ENCODE measurements at places on chromosomes 3 and 15. TPM values are rescaled to one million over a fixed set of nuclear protein-coding genes. Genes with fewer than 3 reads are reported as not detected.
A peak's percentile ranks its signal among the peaks of the same experiment; 100 is the strongest.

GRCh38 chr15:89766357-89767311, 9.5 kb upstream of the MESP2 start:
- no peak overlapping the region for H3K4me3 ChIP-seq
- no peaks in the 10 kb centered on the region for H3K36me3 ChIP-seq
- H3K27ac ChIP-seq = peak overlapping the region; percentile 31
- DNase-seq = no peak

- no peak overlapping the region for H3K4me3 ChIP-seq
- H3K27me3 ChIP-seq = no peaks in the 10 kb centered on the region
- no peak for DNase-seq
- no peaks in the 10 kb centered on the region for H3K36me3 ChIP-seq
- no peak overlapping the region for H3K27ac ChIP-seq
Observed at GRCh38 chr3:148089171-148089570, 608.5 kb upstream of the AGTR1 start.

DNA sequence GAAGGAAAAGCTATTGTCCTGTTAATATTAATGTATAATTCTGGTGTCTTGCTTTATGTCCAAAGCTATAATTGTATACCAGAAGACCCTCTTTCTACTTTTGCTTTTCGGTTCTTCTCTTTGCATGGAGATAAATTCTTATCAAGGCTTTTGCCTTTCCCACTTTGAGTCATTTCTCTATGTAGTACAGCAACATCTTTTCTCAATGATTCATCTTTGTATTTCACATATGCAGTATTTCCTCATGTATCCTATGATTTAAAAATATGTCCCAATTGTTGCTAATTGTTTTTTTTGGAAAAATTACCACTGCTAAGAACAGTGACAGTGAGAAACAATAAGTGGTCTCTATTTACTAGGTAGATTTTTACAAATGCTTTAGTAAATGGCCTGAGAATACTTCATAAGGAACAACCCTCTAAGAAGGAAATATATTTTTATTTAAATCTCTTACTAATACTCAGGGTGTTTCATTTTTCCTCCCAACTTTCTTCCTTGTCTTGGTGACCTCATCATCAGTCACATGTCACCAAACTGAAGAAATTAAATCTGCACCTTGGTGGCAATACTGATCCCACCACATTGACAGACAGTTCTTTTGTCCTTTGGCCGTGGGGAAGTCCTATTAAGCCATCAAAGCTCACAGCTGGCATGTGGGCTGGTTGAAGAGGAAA, 290.6 kb downstream of the SATB1 start:
- H3K27ac ChIP-seq = no peak overlapping the region
- H3K36me3 ChIP-seq = no peaks in the 10 kb centered on the region
- no peaks in the 10 kb centered on the region for H3K4me1 ChIP-seq
- H3K4me3 ChIP-seq = no peak overlapping the region
- no peaks in the 10 kb centered on the region for H3K27me3 ChIP-seq

DNA sequence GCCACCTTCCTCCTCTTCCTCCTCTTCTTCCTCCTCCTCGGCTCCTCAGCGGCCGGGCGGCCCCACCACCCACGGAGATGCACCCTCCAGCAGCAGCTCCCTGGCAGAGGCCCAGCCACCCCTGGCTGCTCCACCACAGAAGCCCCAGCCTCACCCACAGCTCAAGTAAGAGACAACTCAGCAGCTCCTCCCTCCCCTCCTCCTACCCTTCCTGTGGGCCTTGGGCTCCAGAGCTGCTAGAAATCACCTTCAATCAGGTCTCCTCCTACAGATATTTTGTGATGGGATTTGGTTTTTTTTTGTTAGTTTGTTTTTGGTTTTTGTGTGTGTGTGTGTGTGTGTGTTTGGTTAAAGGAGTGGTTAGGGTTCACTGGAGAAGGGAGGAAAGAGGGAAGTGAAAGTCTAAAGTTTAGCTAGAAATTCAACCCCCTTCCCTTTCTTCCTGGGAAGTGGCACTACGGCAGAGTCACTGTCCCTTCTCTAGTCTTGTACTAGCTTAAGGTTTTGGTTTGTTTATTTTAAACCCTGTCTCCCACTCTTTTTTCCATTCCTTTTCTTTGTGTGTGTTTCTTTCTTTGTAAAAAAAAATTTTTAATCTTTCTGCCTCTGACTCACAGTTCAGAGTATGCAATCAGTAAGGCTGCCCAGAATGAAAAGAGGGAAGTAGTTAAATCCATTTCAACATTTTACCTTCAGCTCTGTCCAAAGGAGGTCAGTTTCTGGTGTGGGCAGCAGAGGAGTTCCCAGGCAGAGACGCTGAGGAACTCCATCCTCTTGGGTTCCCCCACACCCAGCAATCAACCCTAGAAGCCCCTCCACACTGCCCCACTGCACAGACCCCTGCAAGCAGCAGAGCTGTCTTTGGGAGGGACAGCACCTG, 29.0 kb upstream of the TIMP4 start:
- no peak overlapping the region for H3K27ac ChIP-seq
- H3K4me3 ChIP-seq = no peak overlapping the region
- H3K4me1 ChIP-seq = no peaks in the 10 kb centered on the region
- H3K27me3 ChIP-seq = no peaks in the 10 kb centered on the region
- H3K36me3 ChIP-seq = no peaks in the 10 kb centered on the region

GRCh38 chr3:105582015-105582414, 215.3 kb downstream of the ALCAM start:
- no peaks in the 10 kb centered on the region for H3K27me3 ChIP-seq
- no peaks in the 10 kb centered on the region for H3K36me3 ChIP-seq
- no peak overlapping the region for H3K4me3 ChIP-seq

GRCh38 chr3:22476976-22477375, 726.0 kb upstream of the ZNF385D start:
- no peak overlapping the region for H3K4me3 ChIP-seq
- no peak overlapping the region for H3K27ac ChIP-seq
- no peak for DNase-seq
- no peaks in the 10 kb centered on the region for H3K27me3 ChIP-seq
- H3K4me1 ChIP-seq = no peaks in the 10 kb centered on the region
- no peaks in the 10 kb centered on the region for H3K36me3 ChIP-seq

DNA sequence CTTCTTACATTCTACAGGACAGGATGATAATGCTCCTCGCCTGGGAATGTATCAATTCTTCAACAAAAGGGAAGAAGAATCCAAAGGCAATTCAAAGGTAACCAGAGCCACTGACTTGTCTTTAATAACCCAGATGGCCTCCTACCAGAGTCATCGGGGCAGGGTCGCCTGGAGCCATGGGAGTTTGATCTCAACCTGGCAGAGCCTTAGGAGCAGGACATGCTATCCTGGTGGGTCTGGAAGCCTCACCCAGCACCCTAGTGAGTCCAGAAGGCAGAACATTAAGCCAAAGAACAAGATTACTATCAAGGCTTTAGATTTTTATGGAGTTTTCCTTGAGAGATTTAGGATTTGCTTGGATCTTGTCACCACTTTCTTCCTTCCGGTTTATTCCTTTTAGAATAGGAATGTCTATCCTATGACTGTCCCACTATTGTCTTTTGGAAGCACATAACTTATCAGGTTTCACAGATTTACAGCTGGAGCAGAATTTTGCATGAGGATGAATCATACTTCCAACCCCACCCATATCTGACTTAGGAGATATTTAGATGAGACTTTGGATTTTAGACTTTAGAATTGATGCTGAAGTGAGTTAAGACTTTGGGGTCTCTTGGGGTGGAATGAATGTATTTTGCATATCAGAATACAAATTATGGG, 330.3 kb upstream of the GOLIM4 start:
- no peak for DNase-seq
- no peaks in the 10 kb centered on the region for H3K27me3 ChIP-seq
- H3K36me3 ChIP-seq = no peaks in the 10 kb centered on the region

- H3K36me3 ChIP-seq = no peaks in the 10 kb centered on the region
- no peak overlapping the region for H3K4me3 ChIP-seq
- no peaks in the 10 kb centered on the region for H3K27me3 ChIP-seq
- H3K27ac ChIP-seq = peak overlapping the region; percentile 45
- H3K4me1 ChIP-seq = no peaks in the 10 kb centered on the region
Observed at GRCh38 chr15:100043068-100043641, 298.6 kb downstream of the ADAMTS17 start.

DNA sequence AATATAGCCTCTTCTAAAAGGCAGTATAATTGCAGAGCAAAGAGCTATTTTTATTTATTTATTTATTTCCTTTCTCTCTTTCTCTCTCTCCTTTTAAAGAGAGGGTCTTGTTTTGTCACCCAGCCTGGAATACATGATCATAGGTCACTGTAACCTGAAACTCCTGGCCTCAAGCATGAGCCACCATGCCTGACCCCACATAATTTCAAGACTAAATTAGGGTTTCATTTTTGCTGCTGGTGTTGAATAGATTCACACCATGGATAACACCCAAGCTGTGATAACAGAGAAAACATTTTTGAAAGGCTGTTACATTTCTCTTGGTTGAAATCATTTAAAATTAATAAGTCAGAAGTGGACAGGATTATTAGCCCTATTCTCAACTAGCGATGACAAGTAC, 131.6 kb downstream of the LEKR1 start:
- H3K27ac ChIP-seq = no peak overlapping the region
- H3K4me3 ChIP-seq = no peak overlapping the region
- H3K4me1 ChIP-seq = no peaks in the 10 kb centered on the region
- H3K36me3 ChIP-seq = no peaks in the 10 kb centered on the region
- H3K27me3 ChIP-seq = no peaks in the 10 kb centered on the region
- DNase-seq = no peak

DNA sequence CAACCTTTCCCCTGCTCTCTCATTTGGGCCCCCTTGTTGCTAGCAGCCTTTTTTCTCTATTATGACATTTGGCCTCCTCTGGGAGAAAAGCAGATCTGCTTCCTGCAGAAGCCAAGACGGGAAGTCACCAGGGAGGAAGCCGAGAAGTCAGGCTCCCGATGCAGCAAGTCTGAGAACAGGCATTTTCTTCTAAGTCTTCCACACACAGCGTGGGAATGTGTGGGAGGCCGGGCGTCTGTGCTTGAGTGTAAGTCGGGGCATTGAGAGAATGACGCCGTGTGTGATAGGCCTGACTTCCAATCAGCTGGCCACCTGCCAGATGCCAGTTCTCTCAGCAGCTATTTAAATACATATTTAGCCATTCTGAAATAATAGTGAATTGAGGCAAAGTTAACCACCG, 75.8 kb upstream of the FAM98B start:
- H3K36me3 ChIP-seq = no peaks in the 10 kb centered on the region
- no peaks in the 10 kb centered on the region for H3K27me3 ChIP-seq

DNA sequence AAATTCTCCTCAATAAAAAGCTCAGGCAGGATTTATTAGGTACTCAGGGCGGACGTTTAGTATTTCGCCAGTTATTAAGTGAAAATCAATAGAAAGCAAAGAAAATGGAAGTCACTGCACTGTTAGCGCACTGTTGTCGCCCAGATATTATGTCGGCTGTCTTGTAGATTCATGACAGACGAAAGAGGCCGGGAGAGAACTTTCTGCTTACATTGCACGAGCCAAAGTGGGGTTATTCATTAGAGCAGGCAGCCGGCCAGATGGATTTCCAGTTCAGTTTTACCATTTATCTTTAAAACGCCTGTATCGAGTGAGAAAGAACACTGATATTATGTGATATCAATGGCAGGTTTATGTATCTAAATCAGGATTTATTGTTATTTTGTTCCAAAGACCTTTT, 866.0 kb upstream of the NR2F2 start:
- DNase-seq = no peak
- H3K36me3 ChIP-seq = no peaks in the 10 kb centered on the region
- H3K27me3 ChIP-seq = no peaks in the 10 kb centered on the region
- peaks cover 8% of the 10 kb centered on the region for H3K4me1 ChIP-seq
- H3K27ac ChIP-seq = no peak overlapping the region
- peak overlapping the region; percentile 1 for H3K4me3 ChIP-seq

GRCh38 chr15:43253431-43254403, 13.0 kb downstream of the TGM5 start:
- no peak overlapping the region for H3K4me3 ChIP-seq
- H3K36me3 ChIP-seq = no peaks in the 10 kb centered on the region
- H3K27me3 ChIP-seq = no peaks in the 10 kb centered on the region
- no peak overlapping the region for H3K27ac ChIP-seq
- H3K4me1 ChIP-seq = no peaks in the 10 kb centered on the region

- no peak for DNase-seq
- no peak overlapping the region for H3K27ac ChIP-seq
- no peaks in the 10 kb centered on the region for H3K36me3 ChIP-seq
- no peaks in the 10 kb centered on the region for H3K27me3 ChIP-seq
- H3K4me1 ChIP-seq = no peaks in the 10 kb centered on the region
- H3K4me3 ChIP-seq = no peak overlapping the region
Observed at GRCh38 chr3:84724877-84725276, 233.9 kb upstream of the CADM2 start.

CCR3 gene
- polyA plus RNA-seq = 0.69 TPM

RRP9 gene
- polyA plus RNA-seq = 10.2 TPM

ADAMTS9 gene
- polyA plus RNA-seq = 1.8 TPM

CPEB1 gene
- polyA plus RNA-seq = 2.1 TPM

Data from sigmoid colon (tissue), 7 donors.